Large intestine (tissue), 12 donors: ENCODE measurements at places on chromosomes 12 and 14. TPM values are rescaled to one million over a fixed set of nuclear protein-coding genes. Genes with fewer than 3 reads are reported as not detected.

DNA sequence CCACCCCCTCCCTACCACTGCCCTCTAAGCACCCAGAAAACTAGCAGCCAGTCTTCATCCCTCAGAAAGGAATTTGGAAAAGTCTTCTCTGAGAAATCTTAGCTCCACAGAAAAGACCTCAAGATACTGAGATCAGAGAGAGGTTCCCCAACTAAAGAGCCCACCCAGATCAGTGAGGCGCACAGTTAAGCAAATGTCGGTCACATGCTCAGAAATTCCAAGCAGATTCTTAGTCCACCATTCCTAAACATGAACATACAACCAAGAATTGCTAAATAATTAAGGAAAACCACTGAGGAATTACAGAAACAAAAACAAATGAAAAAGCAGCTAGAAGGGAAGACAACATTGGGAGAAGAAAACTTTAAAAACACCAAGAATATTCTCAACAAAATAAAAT, 32.3 kb downstream of the MED13L start:
- no peak overlapping the region for H3K4me3 ChIP-seq
- no peak for DNase-seq
- H3K27ac ChIP-seq: no peak overlapping the region
- no peaks in the 10 kb centered on the region for H3K27me3 ChIP-seq
- H3K36me3 ChIP-seq: no peaks in the 10 kb centered on the region

- H3K27ac ChIP-seq: peak overlapping the region; percentile 26
- H3K36me3 ChIP-seq: no peaks in the 10 kb centered on the region
- no peaks in the 10 kb centered on the region for H3K4me1 ChIP-seq
- H3K27me3 ChIP-seq: no peaks in the 10 kb centered on the region
Observed at GRCh38 chr14:77372304-77372841, 4.5 kb downstream of the TMED8 start.

- DNase-seq: peak; percentile 35
- no peak overlapping the region for H3K4me3 ChIP-seq
- H3K27me3 ChIP-seq: no peaks in the 10 kb centered on the region
- peaks cover 5% of the 10 kb centered on the region for H3K4me1 ChIP-seq
- H3K27ac ChIP-seq: no peak overlapping the region
Observed at GRCh38 chr14:55731881-55732498, 152.0 kb downstream of the KTN1 start.

GRCh38 chr14:85516239-85517113, 13.5 kb upstream of the FLRT2 start:
- no peak overlapping the region for H3K4me3 ChIP-seq
- H3K4me1 ChIP-seq: peaks cover 30% of the 10 kb centered on the region
- DNase-seq: no peak
- no peaks in the 10 kb centered on the region for H3K36me3 ChIP-seq

The RPGRIP1 gene
- polyA plus RNA-seq: 0.49 TPM

- peaks cover 18% of the 10 kb centered on the region for H3K4me1 ChIP-seq
- H3K27ac ChIP-seq: peak overlapping the region; percentile 41
- H3K4me3 ChIP-seq: peak overlapping the region; percentile 64
Observed at GRCh38 chr12:121805171-121806008, 1.6 kb downstream of the SETD1B start.

DNA sequence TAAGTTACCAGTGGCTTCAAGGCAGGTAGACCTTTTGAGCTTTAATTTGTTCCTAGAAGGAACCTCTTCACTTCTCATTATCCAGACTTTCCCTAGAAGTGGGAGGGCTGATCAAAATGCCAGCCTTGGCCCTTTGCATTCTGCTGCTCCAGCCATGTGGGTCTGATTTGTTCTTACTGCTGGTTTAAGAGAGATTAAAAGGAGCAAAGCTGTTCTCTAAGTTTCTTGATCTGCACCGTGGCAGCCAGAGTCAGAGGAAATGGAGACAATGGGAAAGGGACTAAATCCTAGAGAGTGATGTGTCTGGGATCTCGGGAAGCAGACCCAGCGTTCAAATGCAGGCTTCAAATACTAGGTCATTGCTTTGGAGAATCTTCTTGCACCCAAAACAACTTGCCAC, 759.7 kb downstream of the DIO2 start:
- no peak for DNase-seq
- no peak overlapping the region for H3K4me3 ChIP-seq
- no peaks in the 10 kb centered on the region for H3K27me3 ChIP-seq
- no peaks in the 10 kb centered on the region for H3K4me1 ChIP-seq

The TAS2R9 gene
- polyA plus RNA-seq: not detected

- H3K27ac ChIP-seq: no peak overlapping the region
- no peaks in the 10 kb centered on the region for H3K4me1 ChIP-seq
- no peaks in the 10 kb centered on the region for H3K27me3 ChIP-seq
- no peaks in the 10 kb centered on the region for H3K36me3 ChIP-seq
- DNase-seq: no peak
Observed at GRCh38 chr12:87720967-87721366, 308.2 kb downstream of the C12orf50 start.

The AQP6 gene
- polyA plus RNA-seq: 0.49 TPM

DNA sequence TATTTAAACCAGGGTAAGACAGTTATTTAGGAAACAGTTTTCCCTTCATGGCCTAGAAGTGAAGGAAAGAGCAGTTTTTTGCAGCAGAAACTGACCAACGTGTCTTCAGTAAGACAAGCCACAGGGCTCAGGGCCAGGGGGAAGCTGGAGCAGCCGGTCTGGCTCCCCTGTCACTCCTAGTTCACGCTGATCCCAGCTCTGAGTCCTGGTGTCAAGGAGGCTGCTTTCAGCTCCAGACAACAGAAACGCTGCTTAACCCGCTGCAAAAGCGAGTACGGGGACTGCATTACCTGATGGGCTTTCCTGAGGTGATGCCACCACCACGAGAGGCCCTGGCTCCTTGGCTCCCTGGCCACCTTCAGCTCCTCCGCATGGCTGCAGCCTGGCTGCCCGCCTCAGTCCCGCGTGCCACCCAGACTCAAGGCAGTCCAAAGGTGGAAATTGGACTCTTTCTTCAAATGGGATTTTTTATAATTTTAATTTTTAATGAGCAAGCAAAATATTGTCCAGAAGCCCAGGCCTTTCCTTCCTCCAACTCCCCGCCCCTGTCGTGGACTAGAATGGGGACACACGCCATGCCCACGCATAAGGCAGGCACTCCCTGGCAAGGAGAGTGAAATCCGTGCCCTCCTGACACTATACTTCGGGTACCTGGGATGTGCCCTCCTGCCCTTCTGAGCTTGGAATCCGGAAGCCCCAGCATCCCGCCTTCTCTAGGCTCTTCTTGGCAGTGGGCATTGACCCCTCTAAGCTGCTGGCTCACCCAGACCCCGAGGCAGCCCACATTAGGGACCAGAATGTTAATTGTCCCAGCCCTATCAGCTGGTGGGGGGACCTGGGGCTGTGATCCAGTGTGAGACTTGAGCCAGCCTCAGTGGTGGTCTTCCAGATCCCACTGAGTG, 85.0 kb downstream of the PAPOLA start:
- H3K4me1 ChIP-seq: no peaks in the 10 kb centered on the region
- no peaks in the 10 kb centered on the region for H3K36me3 ChIP-seq
- no peak for DNase-seq
- no peak overlapping the region for H3K27ac ChIP-seq
- no peak overlapping the region for H3K4me3 ChIP-seq
- H3K27me3 ChIP-seq: peaks cover 14% of the 10 kb centered on the region

- no peaks in the 10 kb centered on the region for H3K27me3 ChIP-seq
- no peak overlapping the region for H3K4me3 ChIP-seq
- H3K4me1 ChIP-seq: no peaks in the 10 kb centered on the region
Observed at GRCh38 chr12:87779016-87779415, 250.2 kb downstream of the C12orf50 start.

- peaks cover 44% of the 10 kb centered on the region for H3K27me3 ChIP-seq
- H3K4me3 ChIP-seq: no peak overlapping the region
- H3K27ac ChIP-seq: no peak overlapping the region
Observed at GRCh38 chr12:52787324-52788191, 8.4 kb downstream of the KRT3 start.

DNA sequence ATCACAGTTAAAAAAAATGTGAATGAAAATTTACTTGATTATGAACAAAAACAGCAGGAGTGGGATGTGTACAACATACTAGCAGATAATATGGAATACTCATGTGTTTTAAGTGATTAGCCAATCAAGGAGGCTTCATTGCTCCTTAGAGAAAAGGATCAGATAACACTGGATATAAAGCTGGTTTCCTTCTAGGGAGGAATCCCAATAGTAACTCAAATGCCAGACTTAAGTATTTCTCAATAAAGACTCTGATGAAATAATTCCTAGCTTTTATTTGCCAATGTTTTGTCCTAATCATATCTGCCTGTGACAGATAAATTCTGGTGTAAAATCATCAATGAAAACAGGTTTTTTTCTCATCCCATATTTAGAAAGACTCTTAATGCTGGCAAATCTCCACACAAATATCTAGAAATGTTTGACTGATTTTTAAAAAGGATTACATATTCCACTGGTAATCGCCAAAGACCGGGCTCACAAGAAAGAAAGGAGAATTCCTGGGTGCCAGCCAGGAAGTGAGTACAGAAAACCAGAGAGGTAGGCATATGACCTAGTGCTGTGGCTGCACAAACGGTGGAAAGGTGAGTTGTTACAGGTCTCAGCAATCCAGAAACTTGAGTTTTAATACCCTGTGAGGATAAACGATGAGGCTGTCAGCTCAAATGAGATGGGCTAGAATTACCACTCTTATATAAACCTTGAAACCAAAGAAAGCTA, 108.6 kb upstream of the TTC7B start:
- H3K4me1 ChIP-seq: no peaks in the 10 kb centered on the region
- H3K27me3 ChIP-seq: no peaks in the 10 kb centered on the region
- H3K36me3 ChIP-seq: no peaks in the 10 kb centered on the region
- no peak overlapping the region for H3K27ac ChIP-seq
- H3K4me3 ChIP-seq: no peak overlapping the region

DNA sequence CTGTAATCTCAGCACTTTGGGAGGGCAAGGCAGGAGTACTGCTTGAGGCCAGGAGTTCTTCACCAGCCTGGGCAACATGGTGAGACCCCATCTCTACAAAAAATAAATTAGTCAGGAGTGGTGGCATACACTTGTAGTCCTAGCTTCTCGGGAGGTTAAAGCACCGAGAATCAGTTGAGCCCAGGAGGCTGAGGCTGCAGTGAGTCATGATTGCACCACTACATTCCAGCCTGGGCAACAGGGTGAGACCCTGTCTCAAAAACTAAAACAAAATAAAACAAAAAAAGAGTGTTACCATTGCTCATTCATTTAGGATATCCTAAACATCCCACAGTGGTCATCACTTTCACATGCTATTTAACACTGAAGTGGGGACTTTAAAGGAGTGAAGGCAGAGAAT, 7.8 kb downstream of the NEK9 start:
- no peak for DNase-seq
- H3K36me3 ChIP-seq: peaks cover 52% of the 10 kb centered on the region
- no peak overlapping the region for H3K4me3 ChIP-seq
- no peak overlapping the region for H3K27ac ChIP-seq
- H3K4me1 ChIP-seq: no peaks in the 10 kb centered on the region

GRCh38 chr12:75452675-75453330, 27.8 kb upstream of the GLIPR1 start:
- no peak for DNase-seq
- H3K4me3 ChIP-seq: no peak overlapping the region
- H3K27ac ChIP-seq: no peak overlapping the region
- no peaks in the 10 kb centered on the region for H3K36me3 ChIP-seq
- H3K4me1 ChIP-seq: no peaks in the 10 kb centered on the region

DNA sequence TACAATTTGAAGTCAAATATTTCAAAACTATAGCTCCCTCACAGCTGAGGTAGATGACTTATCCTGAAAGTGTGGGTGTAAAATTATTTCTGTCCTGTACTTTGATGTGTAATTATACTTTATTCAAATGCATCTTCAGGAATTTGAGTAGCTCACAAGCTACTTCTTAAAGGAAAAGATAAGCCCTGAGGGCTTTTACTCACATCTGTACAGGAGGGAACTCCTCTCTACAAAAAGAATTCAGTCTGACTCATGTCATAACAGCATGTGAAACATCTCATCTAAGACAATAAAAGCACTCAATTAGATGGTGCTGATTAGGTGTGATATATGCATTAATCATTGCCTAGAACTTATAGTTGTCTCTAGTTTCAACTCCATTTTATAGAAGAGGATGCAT, 452.0 kb downstream of the PRKD1 start:
- no peaks in the 10 kb centered on the region for H3K4me1 ChIP-seq
- H3K4me3 ChIP-seq: no peak overlapping the region
- no peak overlapping the region for H3K27ac ChIP-seq
- no peak for DNase-seq
- no peaks in the 10 kb centered on the region for H3K36me3 ChIP-seq

- H3K4me1 ChIP-seq: no peaks in the 10 kb centered on the region
- H3K27me3 ChIP-seq: no peaks in the 10 kb centered on the region
- H3K27ac ChIP-seq: no peak overlapping the region
- no peaks in the 10 kb centered on the region for H3K36me3 ChIP-seq
- no peak overlapping the region for H3K4me3 ChIP-seq
Observed at GRCh38 chr12:75822416-75822815, 209.2 kb downstream of the PHLDA1 start.

DNA sequence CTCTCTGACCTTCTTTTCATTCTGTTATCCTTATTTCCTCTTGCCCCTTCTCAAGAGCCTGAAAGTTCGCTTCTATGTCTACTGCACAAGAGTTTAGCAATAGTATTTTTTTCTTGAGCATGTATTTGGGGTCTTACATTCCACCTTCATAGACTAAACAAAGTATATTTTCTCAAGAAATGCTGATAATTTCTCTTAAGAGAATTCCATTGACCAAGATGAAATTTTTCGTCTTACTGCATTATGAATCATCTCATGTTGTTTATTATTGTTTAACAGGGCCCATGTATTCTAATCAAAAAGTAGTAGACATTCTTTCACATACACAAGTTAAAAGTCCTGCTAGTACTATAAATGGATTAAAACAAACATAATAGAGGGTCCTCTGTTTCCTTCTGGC, 219.3 kb downstream of the C12orf50 start:
- H3K4me3 ChIP-seq: no peak overlapping the region
- H3K4me1 ChIP-seq: peaks cover 15% of the 10 kb centered on the region

The NUDT14 gene
- 64.4 TPM for polyA plus RNA-seq

DNA sequence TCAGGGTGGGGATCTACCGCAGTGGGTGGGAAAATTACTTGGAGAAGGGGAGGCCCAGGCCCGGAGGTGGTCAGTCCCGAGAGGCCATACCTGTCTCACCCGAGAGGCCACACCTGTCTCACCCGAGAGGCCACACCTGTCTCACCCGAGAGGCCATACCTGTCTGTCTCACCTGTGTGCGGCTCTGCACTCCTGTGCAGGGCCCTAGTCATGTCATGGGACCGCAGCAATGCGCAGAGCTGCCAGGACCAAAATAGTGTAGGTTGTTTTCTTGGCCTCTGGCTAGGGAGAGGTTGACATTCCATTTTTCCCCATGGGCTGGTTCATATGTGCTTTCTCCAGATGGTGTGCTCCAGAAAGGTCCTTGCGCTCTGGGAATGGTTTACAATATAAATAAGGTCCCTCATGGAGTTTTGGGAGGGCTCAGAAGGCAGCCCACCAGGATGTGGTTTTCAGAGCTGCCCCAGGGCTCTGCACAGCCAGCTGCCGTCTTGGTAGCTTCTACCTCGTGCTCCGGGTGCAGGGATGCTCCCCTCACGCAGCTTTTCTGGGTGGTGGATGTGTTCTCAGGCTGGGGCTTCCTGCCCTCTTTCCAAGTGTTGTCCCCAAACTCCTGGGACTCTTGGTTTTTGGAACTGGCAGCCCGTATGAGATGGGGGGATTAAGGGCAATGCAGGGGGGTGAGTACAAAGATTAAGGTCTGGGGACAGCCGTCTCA, 58.2 kb downstream of the CACNA1C start:
- H3K27ac ChIP-seq: peak overlapping the region; percentile 62
- DNase-seq: peak; percentile 57
- H3K4me3 ChIP-seq: no peak overlapping the region
- no peaks in the 10 kb centered on the region for H3K36me3 ChIP-seq
